ENCODE measurements at places on chromosomes 12 and 14.

DNA sequence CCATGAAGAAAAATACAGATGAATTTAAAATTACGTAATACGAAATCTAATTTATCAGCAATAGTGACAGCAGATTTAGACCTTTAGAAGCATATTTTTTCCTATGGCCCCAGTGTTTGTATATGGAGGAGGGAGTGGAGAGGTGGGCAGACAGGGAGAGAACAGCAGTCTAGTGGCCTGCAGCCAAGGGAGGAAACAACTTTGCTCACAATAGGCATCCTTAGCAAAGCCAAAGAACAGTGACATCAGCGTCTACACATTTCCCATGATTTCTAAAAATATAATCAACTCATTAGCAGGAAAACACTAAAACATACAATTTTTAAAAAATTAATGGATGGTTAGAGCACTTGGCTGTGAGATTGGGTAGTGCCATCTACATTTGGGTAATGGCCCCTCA is 622.6 kb upstream of the ATP2B1 start:
- no peak for DNase-seq

DNA sequence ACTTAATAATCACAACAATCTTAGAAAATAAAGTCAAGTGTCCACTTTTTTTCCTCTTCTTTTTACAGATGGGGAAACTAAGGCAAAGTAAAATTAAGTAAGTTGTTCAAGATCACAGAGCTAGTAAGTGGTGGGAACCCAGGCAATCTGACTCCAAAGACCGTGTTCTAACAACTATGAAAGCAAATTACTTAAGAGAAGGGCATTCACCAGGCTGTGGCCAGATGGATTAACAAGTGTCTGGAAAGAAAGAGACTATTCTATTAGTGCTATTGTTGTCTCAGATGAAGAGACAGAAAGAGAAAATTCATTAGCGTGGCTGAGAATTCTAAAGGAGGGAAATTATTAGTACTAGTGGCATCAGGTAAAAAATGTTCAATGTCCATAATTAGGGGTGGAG is 48.5 kb downstream of the FGD6 start:
- no peak for DNase-seq

DNA sequence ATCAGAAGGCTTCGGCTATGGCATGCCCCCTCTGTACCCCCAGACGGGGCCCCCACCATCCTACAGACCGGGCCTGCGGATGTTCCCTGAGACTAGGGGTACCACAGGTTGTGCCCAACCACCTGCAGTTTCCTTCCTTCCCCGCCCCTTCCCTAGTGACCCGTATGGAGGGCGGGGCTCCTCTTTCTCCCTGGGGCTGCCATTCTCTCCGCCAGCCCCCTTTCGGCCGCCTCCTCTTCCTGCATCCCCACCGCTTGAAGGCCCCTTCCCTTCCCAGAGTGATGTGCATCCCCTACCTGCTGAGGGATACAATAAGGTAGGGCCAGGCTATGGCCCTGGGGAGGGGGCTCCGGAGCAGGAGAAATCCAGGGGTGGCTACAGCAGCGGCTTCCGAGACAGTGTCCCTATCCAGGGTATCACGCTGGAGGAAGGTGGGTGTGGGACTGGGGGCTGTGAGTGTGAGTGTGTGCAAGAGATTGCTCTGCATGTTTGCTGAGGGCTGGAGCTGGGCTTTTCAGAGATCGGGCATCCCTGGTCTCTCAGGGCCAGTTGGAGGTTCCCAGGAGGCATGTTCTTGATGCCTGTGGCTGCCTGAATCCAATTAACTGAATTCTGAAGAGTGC is 8.6 kb downstream of the NFATC4 start:
- no peak for DNase-seq

DNA sequence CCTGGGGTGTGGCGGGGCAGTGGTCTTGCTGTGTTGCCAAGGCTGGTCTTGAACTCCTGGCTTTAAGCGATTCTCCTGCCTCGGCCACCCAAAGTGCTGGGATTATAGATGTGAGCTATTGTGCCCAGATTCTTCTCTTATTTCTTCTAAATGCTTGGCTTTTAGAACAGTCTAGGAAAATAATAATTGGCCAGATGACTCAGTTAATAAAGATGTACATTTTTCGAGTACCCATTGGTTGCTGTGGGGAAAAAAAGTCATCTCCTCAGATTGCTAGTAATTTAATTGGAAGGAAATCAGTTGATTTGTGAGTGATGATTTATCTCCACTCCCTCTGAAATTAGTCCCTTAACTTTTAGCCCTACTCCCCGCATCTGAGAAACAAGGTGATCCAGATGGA is 45.5 kb downstream of the CHST11 start:
- DNase-seq, result no peak

DNA sequence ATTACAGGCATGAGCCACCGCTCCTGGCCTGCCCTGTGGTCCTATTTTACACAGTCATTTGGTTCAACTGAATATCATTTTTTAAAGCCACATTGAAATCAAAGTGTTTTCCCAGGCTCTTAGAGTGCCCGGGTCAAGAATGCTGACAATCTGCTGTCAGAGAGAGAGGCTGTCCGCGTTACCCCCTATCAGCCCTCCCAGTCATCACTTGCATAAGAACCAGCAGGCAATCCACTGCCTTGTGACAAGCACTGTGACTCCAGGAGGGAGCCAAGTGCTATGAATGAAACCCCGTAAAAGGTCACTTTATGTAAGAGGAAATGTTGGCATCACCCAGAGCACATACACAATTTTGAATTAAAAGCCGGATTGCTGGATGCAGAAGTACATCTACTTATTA is 13.5 kb downstream of the PHLDA1 start:
- no peak for DNase-seq

- DNase-seq, result no peak
These were observed 49.8 kb downstream of the RIN3 start for GRCh38 chr14:92563359-92563758.

- no peak for DNase-seq
These were observed 7.1 kb downstream of the NCOR2 start for GRCh38 chr12:124560146-124560890.

GRCh38 chr12:54603173-54603814 is 14.8 kb upstream of the PPP1R1A start:
- no peak for DNase-seq

DNA sequence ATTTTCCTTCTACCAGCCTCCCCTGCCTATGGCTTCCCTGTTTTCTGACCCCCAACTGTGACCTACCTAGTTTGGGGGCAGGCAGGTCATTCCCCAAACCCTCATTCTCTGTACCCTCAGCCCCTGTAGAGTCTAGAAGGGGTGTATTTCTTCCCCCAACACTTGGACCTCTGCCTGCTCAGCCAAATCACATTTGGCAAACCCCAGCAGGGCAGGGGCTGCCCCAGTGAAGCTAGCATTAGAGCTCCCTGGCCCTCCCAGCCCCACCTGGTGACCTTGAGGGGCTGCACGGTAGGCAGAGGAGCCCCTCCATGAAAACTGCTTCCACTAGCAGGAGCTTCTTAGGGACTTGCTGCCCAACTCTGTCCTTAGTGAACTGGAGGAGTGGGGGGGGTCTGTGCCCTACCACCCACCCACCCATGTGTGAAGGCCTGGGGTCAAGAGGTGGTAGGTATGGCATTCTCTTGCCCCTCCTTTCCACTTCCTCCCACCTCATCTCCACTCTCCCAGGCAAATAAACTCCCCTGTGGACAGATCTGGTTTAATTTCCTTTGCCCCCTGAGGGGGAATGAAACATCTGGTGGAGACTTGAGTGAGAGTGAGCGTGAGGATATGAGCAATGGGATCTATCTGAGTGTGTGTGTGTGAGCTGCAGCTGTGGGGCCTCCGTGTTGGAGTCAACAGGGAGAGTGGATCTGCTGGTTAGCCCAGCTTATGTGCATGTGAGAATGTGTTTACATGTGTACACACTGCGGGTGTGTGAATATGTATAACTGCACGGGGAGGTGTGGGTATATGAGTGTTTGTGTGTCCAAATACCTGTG is 1.6 kb downstream of the NXPH4 start:
- DNase-seq, result no peak

GRCh38 chr12:108616941-108617858 is 16.5 kb downstream of the SELPLG start:
- no peak for DNase-seq

GRCh38 chr14:46377305-46377704 is 274.3 kb downstream of the RPL10L start:
- DNase-seq, result no peak

DNA sequence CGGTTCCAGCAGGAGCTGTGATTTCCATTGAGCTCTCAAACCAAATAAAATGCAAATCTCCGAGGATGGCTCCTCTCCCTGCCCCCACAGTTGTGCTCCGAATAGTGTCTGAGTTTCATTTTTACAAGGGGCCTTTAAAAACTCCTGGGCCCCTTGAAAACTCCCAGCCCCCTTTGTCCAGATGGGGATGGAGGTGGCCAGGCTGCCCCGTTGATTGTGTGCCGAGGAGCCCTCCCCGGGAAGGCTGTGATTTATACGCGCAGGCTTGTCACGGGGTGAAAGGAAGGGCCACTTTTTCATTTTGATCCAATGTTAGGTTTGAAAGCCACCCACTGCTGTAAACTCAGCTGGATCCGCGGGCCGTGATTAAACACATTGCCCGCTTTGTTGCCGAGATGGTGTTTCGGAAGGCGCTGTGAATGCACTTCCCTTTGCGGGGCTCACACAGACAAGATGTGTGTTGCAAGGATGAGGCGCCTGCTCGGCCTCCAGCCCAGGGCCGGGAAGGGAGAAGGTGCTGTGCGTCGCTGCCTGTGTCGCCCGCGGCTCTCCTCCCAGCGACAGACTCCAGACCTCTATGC is 98.8 kb downstream of the TMEM132C start:
- DNase-seq, result no peak

DNA sequence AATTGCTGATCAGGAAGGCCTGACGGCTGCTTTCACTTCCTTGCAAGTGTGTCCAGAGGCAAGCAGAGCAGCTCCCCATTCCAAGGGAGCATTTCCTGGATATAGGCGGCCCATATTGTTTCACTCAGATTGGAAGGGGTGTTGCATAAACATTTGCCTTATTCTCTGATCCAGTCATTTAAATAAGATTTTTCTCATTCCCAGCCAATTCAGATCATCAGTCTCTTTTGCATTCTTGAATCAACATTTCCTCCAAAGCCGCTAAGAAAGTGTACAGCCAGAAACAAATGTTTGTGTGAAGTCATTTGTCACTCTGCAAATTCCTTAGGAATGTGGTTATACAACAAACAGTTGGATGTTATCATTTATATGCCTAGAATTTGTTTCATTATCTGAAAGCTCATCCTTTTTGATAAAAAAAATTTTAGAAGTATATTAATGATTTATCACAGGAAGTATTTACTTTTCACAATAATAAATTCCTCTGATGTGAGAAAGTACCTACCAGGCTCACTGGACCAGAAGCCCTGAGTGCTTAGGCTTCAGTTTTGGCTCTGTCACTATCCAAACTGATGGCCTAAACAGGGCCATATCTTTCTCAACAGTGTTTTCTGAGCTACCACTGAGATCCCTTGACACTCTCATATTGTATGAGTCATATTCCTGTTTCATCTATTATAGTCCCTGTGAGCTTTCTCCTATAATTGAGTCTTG is 379.6 kb downstream of the CCDC91 start:
- DNase-seq, result no peak

GRCh38 chr12:20211541-20211940 is 156.8 kb upstream of the PDE3A start:
- DNase-seq, result no peak

DNA sequence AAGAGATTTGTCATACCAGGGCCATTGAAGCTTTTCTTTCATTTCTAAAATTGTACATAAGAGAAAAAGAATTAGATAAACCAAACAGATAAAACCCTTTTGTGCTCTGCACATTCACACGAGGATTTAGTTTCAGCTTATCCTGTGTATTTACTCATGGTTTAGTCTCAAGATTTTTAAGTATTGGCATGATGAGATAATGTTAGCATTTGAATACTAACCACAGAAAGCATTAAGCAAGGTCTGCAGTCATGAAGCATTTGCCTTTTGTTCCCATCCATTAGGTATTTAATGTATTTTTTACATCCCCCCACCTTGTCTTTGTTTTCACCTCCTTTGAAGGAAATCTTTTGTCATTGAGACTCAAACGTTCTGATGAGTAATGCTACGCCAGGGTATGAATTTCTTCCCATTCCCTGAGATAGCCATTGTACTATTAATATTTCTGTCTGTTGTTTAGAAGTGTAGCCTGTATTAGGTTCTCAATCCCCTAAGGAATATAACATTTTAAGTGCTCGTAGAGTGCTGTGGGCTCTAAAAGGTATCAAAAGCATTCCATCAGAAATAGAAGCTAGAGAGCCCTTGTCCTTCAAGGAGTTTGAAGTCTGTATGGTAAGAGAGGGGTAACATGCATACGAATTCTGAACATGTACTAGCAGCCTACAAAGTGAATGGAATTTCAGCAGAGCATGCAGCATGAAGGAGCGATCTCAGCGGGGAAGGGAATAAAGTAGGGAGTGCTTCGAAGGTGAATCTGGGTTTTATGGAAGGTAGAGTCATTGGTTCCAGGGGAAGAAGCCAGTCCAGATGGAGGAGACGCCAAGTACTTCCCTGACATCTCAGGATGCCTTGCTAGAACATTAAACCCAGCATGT is 22.3 kb downstream of the CRADD start:
- no peak for DNase-seq

- DNase-seq, result no peak
These were observed 89.1 kb downstream of the C12orf75 start for GRCh38 chr12:105419606-105420005.

DNA sequence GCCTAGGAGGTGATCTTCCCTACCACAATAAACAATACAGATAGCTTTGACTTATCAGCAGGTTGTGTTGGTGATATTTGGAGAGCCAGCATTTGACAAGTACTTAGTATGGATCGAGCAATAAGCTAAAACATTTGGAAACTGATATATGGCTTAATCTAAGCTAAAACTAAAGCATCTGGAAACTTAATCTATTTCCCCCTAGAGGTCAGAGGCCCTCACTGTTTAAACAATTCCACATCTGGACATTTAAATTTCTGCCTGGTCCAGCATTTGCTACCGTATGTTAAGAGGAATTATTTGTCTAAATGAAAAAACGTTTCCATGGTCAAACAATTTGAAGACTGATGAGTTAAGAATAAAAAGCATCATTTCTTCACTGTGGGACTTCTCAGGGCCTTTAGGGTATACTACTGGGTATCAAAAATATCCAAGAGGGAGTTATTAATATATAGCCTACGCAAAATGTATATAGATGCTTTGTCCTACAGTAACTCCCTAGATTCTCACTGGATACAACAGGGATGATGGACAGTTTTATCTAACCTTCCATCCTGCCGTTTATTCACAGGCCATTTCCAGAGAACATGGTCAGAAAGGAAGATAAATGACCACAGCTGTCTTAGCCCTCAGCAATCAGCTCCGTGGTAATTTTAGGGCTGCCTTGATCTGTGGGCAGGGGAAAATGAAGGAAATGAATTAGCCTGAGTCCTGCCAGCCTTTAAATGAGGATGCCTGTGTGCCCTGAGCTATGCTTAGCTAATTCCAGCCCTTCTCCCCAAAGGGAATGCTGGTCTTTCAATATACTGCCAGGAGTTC is 135.4 kb upstream of the NUDT4 start:
- no peak for DNase-seq

DNA sequence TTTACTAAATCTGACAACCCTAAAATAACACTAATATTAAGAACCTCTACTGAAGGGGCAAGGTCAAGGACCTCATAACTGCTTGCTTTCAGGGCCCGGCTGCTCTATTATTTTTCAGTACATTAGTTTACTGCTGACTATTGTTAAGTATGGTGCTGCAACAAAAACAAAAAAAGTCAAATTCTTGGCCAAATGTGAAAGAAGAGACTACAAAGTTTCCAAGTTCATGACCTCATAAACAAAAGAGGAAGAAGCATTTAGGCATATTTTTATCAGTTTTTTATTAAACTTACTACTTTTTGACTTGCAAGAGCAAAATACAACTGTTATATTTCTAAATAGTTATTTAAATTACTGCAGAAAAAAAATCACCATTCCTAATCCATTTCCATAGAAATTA is 109.8 kb upstream of the GPHB5 start:
- no peak for DNase-seq

GRCh38 chr12:10213168-10214135 is 775 bp downstream of the GABARAPL1 start:
- peak; percentile 51 for DNase-seq
